Naive thymus-derived CD8-positive, alpha-beta T cell (primary cell): ENCODE measurements at places on chromosomes 6 and 20. TPM values are rescaled to one million over a fixed set of nuclear protein-coding genes. Genes with fewer than 3 reads are reported as not detected.

- no peak for DNase-seq
Measured at GRCh38 chr6:4401408-4402368, 266.3 kb upstream of the ECI2 start.

DNA sequence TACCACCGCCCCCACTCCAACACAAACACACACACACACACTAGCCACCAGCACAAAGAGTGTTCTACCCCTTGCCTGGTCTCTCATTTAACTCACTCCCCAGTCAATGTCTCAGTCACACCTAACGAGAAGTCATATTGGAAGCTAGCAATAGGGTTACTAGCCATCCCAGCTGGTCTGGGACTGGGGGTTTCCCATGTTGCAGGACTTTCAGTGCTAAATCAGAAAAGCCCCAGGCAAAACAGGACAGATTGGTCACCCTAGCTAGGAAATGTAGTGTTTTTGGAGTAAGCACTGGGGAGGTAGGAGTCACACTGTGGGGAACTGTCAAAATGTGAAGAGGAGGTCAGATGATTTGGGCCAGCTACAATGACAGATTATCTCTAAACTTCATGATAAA is 158.1 kb downstream of the UNC5CL start:
- no peak for DNase-seq

DNA sequence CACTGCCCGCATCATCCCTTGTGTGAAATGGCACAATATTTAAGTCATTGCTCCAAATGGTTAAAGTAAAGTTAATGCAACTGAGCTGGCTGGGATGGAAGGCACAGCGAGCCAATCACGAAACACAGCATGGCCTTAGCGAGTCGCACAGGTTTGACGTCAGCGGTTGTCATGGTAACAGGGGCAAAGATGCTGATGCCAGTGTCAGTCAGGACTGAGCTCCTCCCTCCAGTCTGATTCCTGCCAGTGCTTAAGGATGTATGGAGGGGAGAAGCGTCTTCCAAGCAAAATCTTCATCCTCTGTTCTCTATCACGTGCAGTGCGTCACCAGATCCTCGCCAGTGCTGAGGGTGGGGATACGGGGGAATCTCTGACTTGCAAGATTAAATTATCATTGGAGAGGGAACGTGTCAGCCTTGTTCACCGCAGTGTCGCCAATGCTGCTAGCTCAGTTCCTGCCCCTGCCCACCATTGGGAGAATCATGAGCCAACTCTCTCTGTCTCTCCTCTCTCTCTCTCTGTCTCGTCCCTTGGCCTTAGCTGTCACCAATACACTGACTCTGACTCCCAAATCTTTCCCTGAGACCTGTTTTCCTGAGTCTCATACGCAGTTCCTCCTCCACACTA is 24.5 kb downstream of the TSPYL4 start:
- DNase-seq, result no peak

The ABCC10 gene
- total RNA-seq, result 72.6 TPM

DNA sequence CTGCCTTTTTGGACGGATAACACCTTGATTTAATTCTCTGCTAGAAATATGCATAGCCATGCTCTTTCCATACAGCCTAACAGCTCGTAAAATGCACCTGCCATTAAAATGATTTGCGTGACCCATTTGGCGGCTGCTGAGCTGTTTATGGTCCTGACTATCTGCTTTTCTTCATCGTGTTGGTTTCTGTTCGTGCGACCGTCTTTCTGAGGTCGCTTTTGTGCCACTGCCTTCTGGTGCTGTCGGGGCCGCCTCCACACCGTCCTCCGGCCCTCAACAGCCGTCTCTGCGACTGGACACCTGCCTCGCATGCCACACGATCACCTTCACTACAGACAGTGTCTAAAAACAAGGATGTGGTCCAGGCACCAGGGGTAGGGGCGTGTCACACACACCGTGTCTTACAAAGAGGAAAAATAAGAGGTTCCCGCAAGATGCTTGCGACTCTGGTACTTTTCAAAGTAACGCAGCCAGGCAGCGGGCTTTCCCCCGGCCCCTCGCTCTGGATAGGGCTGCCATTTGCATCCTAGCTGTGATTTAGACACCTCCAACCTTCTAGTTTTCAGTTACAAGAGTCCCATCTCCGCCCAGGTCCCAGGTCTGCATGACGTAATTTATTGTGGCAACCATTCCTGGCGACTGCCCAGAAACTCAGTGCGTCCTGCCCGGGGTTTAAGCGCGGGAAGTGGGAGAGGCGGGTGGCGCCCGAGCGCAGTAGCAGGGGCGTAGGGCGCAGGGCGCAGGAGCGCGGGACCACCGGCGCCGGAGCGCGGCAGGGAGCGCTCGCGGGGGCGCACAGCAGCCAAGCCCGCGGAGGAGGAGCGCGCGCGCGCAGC is at the start of gene STMND1:
STMND1 (plus strand) TSS at position 629 of the 836 bp plus-strand sequence. CDS start 208 bp downstream, outside the sequence.
- DNase-seq, result no peak

DNA sequence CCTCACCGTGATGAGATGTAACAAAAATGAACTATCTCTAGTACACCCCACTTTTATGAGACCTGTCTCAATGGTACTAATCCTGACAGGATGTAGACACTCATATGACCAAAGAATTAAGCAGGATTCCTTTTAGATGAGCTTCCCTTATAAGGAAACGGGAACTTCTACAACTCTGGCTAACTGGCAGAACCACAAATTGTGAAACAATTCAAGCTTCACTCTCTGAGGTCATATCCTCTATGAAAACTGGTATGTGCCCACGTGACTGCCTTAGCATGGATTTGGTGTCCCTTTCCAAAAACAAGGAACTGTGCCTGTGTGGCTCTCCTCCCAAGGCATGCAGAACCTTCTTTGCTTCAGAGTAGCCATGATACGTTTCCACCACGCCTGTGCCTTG is 14.1 kb upstream of the CPNE5 start:
- no peak for DNase-seq

The ABHD16A gene
- total RNA-seq, result 58.4 TPM

GRCh38 chr6:14172562-14172961 is 55.0 kb downstream of the CD83 start:
- no peak for DNase-seq

DNA sequence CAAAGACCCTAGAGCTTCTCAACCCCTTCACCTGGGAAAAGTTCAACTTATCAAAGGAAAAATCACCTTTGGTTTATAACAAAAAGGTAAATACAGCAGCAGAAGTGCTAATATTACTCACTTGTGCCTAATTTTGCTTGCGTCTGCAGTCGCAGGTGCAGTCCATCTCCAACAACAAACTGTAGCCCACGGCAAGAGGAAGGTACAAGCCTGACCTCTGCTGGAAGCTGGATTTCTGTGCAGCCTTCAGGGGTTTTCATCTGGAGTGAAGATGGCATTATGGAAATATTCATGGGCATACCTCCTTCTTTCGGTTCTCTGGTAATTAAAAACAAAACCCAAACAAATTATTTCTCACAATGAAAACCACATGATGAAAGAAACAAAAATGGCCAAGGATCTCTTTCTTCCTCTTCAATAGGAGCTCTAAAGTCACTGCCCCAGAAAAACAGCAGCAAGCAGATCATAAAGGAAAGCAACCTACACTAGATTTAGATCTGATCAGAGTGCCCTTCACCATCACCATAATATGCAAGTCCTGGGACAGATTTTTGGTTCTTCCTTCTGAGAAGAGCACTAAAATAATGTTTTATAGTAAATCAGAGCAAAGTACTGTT is 7.8 kb downstream of the UBE3D start:
- no peak for DNase-seq

The TRAPPC3L gene
- not detected for total RNA-seq

GRCh38 chr20:44135012-44135412 is 52.0 kb downstream of the JPH2 start:
- no peak for DNase-seq

DNA sequence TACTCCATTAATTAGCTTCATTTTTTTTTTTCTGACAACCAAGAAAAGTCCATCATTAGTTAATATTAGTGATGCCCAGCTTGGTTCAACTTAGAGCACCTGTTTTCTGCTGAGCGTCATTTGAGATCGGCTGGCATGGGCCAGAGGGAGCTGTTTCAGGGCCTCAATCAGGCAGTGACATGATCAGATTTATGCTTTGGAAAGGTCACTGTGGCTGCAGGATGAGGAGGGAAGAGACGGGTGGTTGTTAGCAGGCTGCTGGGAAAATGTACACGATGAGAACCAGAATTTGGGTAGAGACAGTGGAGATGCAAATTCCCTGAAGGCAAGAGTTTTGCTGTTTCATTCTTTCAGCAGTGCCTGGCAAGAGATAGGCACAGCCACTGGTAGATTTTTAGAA is 4.4 kb upstream of the STX16 start:
- DNase-seq, result no peak

The EYA2 gene
- not detected for total RNA-seq

The HTR1E gene
- not detected for total RNA-seq

The ZNF165 gene
- 1.0 TPM for total RNA-seq

DNA sequence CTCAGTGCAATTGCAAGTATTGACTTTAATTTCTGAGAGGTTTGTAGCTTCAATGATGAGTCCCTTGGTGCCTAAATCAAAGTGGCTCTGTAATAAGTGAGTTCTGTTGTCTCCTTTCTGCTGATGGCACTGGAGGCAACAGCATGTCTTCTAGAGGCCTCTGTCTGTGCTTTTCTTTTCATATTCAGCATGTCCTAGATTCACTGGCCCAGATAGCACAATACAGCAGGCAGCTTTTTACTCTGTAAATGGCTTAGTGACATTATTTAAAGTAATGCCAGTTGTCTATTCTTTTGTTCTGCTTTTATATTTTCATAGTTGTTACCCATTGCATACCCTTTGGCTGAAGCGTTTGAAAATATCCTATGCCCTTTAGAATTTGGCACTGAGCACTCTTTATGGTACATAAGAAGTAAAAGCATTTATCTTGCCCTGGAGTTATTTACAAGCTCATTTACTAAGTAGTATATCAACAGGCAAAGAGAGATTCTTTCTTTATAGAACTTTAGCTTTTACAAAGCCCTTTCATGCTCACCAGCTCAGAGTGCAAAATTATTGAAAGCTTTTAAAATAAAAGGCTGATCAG is 271.5 kb upstream of the KCNQ5 start:
- no peak for DNase-seq

DNA sequence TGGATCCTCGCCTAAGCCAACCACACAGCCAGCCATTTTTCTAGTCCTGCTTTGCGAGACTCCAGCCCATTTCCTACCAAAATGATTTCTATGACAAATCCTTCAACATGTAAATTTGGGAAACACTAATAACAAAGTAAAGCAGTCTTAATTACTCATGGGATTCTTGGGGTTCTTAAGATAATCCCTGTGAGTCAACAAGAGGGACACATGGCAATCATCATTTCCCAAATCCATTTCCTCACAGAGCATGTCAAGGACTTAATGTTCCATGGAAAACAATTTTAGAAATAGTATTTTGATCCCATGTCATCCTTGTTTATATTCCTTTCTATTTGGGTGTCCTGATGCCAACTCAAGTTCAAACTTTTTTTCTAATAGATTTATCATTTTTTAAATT is 322.7 kb upstream of the NOX3 start:
- DNase-seq, result no peak

- no peak for DNase-seq
Measured at GRCh38 chr20:34512266-34512954, 3.8 kb upstream of the DYNLRB1 start.

The GNMT gene
- total RNA-seq, result 1.9 TPM

DNA sequence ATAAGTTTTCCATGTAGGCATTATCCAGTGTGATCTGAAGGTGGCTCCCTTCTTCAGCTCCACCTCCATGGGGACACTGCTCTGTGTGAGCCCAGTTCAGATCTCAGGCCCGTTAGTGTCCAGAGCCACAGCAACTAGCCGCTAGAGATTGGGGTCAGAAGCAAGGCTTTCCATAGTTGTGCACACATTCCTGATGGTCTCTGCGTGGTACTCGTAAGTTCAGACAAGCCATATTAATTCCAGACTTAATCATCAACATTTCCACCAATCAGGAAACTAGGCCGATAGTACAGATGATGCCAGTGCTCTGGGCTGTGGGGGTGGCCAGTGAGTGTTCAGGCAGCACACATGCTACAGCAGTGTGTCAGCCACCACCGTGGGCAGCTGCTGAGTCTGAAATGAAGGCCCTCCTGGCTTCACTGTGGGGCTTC is 17.5 kb upstream of the SYNCRIP start:
- DNase-seq, result no peak

DNA sequence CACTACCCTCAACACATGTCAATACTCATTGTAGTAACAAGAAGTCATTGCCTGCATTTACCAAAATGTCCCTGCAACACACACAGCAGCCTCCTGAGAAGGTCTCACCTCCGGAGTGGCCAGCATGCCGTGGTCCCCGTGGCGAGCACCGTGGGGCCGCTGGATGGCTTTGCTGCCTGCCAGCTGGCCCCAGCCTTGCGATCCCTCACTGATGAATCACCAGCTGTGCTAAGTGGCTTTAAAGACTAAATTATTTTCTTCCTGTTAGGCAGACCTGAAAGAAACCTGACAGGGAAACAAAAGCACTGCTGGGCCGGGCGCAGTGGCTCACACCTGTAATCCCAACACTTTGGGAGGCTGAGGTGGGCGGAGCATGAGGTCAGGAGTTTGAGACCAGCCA is 306.7 kb downstream of the CDH4 start:
- no peak for DNase-seq

The TBXT gene
- total RNA-seq, result not detected

GRCh38 chr6:170063851-170064602 is 226.9 kb downstream of the DLL1 start:
- no peak for DNase-seq

DNA sequence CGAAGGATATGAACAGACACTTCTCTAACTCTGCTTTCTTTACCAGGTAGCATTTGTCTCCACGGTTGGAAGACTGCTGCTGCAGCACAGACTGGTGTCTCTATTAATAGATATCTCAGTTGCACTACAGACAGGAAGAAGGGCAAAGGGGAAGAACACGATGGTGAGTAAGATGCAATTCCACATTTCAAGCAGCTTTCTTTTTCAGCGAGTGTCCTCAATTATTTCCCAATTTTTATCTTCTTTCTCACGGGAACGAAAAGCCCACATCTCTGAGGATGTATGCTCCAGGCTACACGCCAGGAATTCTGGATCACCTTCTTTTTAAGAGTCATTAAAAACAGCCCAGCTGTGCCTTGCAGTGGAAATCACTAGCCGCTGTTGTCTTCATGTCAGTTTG is 311.6 kb upstream of the ECI2 start:
- no peak for DNase-seq

GRCh38 chr6:109718991-109719390 is 27.9 kb downstream of the FIG4 start:
- DNase-seq, result no peak

DNA sequence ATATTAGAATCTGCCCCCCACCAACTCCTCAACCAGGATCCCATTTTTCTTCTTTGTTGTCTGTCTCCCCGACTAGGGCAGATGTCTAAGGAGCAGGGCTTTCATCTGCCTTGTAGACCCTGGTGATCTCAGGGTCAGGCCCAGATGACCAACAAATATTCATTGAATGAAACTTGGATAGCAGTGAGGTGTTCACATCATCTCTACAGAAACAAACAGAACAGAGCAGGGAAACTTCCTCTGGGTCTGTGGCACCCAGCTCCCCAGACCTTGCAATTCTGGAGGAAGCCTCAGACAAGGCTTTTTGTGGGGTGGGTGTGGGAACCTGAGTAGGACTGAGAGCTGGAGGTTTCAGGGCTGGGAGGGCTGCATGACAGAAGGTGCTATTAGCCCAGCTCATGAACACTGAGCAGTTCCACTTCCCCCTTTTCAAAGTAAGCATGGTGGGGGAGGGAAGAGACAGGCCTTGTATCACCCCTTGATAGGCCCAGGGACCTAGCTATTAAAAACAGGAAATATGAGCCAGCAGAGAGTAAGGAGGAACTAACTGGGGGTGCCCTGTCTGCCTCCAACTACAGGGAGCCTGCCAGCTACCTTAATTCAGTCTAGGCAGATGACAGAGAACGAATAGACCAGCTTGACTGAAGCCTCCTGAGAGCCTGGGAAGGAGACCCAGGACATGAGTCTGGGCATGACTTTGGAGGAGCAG is 37.3 kb upstream of the TOP1 start:
- no peak for DNase-seq

- DNase-seq, result no peak
Measured at GRCh38 chr6:24323632-24324337, 34.1 kb downstream of the DCDC2 start.
